ENCODE measurements at places on chromosomes 2 and 18.
A peak's percentile ranks its signal among the peaks of the same experiment; 100 is the strongest.

DNA sequence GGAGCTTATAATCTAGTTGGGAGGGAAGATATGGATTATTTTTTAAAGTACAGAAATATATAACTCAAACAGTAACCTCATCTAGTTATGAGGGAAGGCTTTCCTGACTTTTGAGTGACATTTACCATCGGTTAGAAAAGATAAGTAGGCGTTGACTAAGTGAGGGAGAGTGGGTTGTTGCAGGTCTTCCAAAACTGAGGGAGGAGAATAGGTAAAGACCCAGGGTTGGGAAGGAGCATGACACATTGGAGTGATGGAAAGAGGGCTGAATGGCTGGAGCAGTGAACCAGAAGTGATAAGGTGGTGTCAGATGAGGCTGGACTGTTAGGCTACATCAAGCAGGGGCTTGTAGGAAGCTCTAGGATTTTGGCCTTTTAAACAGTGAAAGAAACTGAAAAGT, 10.6 kb upstream of the NUP35 start:
- DNase-seq, result no peak

GRCh38 chr2:567865-568638, 109.2 kb downstream of the TMEM18 start:
- no peak for DNase-seq

DNA sequence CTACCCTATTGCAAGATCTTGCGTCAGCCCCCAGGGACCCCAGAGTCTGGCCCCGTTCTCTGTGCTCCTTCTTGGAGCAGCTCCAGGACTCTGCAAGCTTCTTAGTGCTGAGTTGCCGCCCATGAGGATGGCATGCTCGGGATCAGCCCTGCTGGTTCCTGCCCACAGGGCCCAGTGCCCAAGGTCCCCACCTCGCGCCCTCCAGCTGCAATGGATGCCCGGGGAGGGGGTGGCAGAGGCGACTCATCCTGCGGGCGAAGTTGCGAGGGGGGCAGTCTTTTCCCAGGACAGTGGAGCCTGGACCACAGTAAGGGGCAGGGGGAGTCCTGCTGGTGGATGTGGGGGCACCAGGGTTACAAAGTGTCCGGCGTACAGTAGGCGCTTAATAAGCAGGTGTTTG, 261.9 kb downstream of the BCL2 start:
- no peak for DNase-seq

DNA sequence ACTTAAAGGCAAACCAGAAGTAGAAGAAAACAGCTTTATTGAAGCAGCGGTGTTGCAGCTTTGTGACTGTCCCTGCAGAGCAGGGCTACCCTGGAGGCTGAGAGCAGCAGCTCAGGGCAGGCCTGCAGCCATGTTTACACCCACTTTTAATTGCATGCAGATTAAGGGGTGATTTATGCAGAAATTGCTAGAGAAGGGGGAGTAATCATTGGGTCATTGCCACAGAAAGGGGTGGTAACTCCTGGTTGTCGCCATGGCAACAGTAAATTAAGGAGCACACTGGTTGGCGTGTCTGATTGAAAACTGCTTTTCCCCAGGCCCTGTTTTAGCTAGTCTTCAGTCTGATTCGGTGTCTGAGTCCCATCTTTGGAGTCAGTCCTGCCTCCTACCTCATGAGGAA, 195.4 kb upstream of the HDAC4 start:
- DNase-seq, result no peak

DNA sequence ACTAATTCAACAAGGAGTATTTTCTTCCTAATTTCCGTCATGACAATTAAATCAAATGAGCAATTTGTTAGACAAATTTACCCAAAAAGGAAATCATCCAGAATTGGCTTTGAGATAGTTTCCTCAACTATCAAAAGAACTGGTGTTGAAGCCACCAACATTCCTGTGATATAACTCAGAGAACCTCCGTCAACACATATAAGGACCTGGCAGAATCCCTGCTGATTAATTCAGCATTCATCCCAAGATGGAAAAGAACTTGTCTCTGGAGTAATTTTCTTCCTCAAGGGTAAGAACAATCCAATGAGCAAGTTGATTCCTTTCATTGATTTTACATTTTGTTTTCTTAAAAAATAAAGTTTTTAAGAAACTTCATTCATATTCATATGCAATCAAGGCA, 62.0 kb downstream of the MBD2 start:
- no peak for DNase-seq

- no peak for DNase-seq
These were observed 1.5 kb downstream of the TMEM87B start for GRCh38 chr2:112056626-112056987.

GRCh38 chr2:61295981-61296380, 134.0 kb downstream of the C2orf74 start:
- no peak for DNase-seq

- no peak for DNase-seq
These were observed 118.9 kb downstream of the TMEM18 start for GRCh38 chr2:558302-558642.

GRCh38 chr18:79952996-79953559, 1.6 kb upstream of the SLC66A2 start:
- no peak for DNase-seq

DNA sequence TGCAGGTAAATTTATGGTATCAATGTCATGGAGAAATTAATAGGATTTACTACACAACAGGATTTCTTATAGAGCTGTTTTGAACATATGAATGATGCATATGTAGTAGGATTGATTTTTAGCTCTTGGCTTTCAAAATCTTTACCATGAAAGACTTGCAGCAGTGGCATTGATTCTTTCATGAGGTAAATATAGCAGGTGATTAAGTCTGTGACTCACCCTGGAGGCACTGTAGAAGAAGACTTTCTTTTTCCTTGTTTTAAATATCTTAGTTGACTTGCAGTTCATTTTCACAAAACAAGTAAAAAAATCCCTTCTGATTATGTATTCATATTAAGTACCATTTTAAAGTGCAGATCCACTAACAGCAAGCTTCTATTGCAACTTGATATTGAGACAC, 463.0 kb downstream of the FBXO15 start:
- no peak for DNase-seq

DNA sequence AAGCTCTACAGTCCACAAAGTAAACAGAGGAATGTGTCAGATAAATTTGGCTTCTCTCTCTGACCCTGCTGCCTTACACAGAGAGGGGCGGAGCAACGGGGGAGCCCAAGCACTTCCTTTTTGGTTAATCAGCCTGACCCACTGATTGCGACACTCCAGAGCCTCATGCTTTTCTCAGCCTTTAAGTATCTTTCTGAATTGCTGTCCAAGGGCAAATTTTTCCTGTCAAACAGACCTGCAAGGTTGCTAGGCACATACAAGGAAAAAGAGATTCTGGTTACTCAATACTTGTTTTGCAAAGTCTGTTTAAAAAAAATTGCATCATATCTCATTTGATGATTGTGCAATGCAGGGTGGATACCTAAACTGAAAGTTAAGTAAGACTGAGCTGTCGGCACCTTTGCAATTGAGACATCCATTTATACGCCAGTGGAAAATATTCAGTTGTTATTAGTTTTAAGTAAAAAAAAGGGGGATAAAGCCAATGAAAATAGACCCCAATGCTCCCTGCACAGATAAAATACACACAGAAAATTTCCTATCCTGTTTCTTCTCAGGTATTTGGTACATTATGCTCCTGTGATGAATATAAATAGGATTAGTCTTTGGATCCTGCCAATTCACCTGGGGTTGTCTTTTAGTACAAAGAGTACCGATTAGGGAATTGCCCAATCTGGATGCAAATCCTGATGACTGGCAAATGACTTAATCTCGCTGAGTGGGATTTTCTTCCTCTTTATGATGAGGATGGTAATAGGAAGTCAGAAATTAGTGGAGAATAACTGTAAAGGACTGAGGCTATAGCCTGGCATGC, 260.2 kb upstream of the TRIB2 start:
- DNase-seq, result peak; percentile 89

DNA sequence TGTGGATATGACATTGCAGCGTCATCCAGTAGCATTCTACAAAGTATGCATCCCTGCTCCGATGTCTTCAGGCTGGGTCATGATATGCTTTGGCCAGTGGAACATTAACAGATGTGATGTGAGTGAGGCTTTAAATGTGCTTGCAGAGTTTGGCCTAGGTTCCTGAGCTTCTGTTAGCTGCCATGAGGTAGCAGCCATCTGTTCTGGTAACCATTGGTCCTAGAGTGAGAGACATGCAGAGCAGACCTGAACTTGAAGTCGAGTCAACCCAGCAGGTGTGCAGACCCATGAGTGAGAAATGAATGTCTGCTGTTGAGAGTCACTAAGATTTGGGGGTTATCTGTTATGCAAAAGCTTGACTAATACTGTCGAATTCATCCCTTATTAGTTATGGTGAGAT, 73.8 kb upstream of the NABP1 start:
- DNase-seq, result no peak

DNA sequence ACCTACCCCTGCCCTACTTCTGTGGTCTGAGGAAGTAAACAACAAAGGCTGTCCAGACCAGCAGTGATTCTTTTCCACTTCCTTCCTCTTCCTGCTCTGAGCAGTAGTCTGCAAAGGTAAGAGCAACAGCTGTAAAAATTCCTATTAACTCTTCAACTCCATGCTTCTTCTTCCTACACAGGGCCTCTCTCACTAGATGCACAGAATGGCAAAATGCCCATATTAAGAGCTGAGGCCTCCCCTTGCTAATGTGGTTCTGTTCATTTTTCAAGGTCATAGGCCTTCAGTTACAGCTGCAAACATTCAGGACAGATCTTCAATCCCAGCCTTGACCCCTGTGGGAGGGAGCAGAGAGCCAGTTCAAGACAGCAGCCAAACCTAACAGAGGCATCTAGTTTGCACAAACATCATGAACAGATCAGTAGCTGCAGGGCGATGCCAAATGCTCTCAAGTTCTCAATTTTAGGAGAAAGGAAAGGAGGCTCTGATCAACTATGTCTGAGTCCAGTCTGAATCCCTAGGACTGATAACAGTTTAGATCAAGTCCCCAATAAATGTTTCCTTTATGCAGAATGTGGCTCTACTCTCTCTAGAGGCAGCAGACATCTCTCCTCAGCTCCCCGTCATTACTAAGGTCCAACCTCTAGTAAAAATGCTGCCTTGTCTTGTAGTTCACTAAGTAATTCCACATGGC, 20.9 kb downstream of the SLC40A1 start:
- no peak for DNase-seq

DNA sequence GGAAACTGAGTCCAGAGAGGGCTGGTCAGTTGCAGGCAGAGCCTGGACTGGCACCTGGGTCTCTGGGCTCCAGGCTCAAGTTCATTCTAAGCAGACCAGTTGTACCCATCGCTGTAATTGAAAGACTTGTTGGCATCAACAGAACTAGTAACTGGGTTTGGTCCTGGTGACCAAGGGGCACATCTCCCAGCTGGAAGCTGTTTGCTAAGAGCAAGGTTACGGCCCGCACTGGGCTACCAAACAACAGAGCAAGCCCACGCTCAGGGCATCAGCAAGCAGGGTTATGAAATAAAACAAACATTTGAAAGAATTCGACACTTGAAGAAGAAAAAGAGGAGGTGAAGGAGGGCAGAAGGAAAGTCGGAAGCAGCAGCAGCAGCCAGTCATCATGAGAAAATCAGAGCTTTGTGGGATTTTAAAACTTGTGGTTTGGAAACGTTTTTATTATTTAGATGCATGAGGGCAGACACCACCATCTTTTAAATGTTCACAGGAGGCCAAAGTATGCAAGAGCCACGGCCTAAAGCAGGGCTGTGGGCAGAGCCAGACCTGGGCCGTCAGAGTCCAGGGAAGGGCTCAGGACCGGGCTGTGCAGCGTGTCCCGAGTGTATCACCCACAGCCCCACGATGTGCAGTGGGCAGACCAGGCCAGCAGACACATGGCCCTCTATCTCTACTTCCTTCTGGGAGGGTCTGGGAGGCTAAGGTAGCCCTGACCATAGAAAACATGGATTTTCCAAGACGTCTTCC, 220.3 kb downstream of the BCL2 start:
- DNase-seq, result peak; percentile 70

- DNase-seq, result no peak
These were observed 404.9 kb downstream of the CPS1 start for GRCh38 chr2:210961249-210961648.

GRCh38 chr18:23574611-23575308, 11.5 kb downstream of the NPC1 start:
- no peak for DNase-seq

Measured in GF-D8 (cell line).